ENCODE measurements at places on chromosomes 3 and 15.
A peak's percentile ranks its signal among the peaks of the same experiment; 100 is the strongest.

DNA sequence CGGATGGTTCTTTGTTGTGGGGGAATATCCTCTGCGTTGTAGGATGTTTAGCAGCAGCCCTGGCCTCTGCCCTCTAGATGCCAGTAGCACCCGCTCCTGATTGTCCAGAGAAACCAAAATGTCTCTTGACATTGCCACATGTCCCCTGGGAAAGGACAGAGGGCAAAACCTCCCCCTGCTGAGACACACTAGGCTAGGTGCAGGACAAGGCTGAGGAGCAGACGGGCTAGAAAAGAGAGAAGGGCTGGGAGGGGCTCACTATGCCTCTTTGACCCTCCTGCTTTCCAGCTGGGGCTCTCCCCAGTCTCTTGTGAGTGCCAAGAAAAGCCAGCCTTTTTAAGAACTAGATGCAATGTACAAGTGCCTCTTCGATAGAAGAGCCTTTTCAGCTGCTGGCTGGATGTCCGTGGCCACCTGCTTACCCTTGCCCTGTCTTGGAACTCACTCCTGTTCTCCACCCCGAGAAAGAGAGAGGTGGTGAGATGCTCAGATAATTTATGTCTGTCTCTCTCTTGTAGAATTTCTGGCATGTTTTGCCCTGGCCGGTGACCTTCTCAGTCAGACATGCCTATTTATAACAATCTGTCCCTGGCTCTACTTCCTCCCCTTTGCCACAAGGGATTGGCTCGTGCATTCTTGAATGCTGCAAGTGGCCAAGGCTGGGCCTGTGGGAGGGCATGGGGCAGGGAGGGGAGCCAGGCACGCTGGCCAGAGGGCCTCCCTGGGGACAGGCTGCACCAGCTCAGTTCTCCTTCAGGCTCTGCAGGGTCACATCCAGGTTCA lies 142.6 kb downstream of the RPLP1 start:
- DNase-seq, result no peak

DNA sequence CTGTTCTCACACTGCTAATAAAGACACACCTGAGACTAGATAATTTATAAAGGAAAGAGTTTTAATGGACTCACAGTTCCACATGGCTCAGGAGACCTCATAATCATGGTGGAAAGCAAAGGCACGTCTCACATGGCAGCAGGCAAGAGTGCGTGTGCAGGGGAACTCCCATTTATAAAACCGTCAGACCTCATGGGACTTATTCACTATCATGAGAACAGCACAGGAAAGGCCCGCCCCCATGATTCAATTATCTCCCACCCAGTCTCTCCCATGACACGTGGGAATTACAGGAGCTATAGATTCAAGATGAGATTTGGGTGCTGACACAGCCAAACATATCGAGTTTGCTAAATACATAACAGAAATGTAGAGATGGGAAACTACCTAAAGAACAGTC lies 39.5 kb upstream of the DGKG start:
- DNase-seq, result no peak

DNA sequence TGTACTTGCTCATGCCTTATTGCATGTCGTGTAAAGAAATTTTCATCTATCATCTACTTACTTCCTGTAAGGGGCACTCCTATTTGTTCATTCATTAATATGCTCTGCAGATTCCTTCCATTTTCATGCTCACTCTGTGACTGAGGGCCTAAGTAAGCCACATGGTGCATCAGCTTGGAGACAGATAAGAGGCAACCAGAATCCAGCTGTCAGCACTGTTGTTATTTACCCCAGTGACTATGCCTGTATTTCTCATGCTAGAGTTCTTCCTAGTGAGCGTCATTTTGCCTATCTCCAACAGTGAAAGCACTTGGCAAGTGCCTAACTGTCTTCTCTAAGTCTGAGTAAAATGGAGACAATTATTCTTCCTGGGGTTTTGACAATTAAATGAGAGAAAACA lies 124.8 kb upstream of the ABI3BP start:
- DNase-seq, result no peak

DNA sequence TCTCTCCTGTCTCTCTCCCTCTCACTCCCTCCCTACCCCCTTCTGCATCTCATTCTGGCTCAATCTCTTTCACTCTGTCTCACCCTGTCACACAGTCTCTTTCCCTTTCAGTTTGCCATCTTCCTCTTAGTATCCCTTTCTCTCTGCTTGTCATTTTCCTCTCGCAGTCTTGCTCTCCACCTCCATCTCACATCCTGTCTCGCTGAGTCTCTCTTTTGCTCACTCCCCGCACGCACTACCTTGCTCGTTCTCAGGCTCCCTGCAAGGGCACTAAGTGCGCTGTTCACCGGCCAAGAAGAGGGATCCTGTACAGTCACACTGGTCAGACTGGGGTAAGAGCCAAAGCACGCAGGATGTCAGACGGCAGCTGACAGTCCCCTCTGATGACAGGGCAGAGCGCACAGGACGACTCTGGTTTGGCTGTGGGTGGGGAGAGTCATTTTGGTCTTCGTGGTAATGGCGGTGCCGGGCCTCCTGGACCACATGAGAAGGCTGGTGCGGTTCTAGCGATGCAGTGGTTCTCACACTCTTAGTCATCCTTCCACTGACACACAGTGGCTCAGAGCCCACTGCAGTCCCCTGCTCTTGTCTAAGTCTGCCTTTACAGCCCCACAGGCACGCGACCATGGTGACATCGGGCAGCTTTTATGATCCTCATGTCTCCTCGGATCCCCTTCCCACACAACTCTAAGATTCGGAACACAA lies 356.8 kb downstream of the FOXP1 start:
- DNase-seq, result peak; percentile 82

- no peak for DNase-seq
Measured at GRCh38 chr3:78725703-78726246, 1042.0 kb downstream of the ROBO1 start.

GRCh38 chr3:100761951-100762350 lies 52.7 kb downstream of the TFG start:
- DNase-seq, result no peak
